T-helper 1 cell (primary cell): ENCODE measurements at places on chromosomes 5 and 9.

GRCh38 chr5:127906562-127907204 lies 176.9 kb upstream of the SLC12A2 start:
- DNase-seq, result no peak

DNA sequence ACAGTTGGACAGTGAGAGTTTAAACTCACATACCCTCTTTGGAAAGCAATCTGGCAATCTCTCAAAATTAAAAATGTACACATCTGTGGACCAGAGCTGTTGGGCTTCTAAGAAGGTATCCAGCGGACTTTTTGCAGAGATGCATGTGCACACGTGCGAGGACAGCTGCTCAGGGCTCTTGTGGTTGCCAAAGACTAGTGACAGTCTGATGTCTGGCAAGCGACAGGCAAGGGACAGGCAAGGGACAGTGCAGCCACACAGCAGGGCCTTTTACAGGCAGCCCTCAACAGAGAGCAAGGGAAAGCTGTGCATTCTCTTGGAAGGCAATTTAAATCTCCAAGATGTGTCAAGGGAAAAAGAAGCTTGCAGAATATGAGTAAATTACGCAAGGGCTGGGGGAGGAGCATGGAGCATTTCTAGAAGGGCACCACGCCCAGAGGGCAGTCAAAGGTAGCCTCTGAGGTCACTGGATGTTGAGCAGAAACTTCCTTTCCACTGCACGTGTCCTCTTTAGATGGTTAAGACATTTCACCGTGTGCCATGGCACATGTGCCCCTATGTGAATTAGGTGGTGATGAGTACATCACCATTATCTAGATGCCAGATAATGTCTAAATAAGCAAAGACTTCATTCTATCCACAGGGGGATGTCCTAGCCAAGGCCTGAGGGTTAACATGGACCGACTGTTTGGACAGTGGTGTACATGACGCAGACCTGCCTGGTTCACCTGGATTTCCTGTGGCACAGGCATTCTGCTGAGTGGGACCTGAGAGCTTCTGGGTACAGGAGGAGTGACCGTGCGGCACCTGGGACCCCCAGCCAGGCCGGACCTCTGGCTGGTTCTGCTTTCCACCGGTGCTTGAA lies 9.1 kb downstream of the GFPT2 start:
- no peak for DNase-seq

DNA sequence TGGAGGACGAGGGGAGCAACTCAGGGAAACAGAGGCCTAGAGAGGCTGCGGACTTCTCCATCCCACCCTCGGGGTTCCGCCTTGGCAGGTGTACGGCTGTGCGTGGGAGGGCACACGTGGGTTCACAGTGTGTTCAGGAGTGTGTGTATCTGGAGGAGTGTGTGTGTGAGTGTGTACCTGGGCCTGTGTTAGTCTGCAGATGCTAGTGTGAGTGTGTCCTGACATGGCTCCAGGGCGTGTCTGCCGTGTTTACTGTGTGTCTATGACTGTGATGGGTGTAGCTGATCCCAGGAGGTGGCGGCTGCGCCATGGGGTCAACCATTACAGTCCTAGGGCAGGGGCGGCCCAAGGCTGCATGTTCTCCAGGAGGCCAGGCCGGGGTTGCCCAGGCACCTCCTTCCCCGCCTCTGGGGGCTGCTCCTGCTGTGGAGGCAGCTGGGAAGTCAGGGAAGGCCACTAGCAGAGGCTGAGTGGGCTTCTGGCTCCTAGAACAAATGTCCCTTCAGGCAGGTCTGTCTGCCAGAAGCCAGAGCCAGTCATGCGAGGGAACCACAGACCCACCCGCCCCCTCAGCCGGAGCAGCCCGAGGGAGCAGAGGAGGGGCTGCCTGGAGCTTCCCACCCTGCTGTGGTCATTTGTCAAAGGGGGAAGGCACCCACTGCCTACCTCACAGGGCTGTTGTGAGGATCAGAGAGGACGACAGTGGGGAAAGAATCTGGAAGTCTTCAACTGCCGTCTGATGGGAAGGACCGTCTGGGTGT lies 21.4 kb downstream of the CRB2 start:
- DNase-seq, result no peak

- DNase-seq, result no peak
Observed at GRCh38 chr5:99926463-99926862, 608.7 kb upstream of the FAM174A start.

DNA sequence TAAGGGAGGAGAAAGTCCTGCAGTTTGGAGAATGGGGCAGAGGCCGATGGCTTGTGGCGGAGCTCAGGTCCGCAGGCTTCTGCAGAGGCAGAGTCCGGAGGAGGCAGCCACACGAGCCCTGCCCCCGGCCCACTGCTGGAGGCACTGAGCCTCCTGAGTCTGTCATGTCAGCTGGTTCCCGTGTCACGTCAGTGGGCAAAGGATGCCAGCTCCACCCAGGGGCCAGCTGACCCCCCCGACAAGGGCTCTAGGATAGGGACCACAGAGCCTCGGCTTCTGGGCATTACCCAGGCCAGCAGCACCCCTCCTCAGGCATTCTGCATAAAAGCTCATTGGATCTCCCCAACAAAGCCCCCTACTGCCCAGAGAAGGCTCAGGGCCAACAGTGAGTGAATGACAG lies 8.5 kb downstream of the SH3PXD2B start:
- no peak for DNase-seq

- DNase-seq, result no peak
Observed at GRCh38 chr9:108496846-108497245, 358.9 kb downstream of the ACTL7B start.

- DNase-seq, result no peak
Observed at GRCh38 chr5:6574537-6575245, 58.2 kb downstream of the NSUN2 start.

GRCh38 chr5:136054142-136055019 lies 25.6 kb downstream of the TGFBI start:
- DNase-seq, result no peak
